Calu3 (cell line): ENCODE measurements at places on chromosomes 16 and 17.

DNA sequence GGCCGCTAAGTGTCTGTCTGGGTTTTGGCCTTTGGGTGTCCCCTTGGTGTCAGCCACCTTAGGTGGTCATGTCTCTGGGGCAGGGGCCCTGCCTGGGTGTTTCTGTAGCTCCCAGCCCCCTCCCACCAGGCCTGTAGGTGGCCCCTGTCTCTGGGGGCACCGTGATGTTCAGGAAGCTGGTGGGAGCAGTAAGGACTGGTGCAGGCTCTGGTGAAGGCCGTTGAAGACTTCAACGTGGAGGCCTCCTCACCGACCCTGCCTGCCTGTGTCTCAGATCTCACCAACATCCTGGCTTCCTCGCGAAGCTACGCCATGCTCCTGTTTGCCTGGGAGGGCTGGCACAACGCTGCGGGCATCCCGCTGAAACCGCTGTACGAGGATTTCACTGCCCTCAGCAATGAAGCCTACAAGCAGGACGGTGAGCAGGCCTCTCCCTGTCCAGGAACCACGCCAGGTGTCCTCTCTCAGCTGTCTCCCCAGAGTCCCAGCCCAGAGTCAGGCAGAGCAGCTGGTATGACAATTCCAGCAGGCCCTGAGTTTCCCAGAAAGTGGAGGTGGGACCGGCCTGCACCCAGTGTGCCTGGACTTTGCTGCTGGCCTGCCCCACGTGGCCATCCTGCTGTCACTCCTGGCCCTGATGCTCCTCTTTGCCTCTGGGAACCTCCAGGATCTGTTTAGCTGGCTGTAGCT is 2.8 kb downstream of the ACE start:
- no peak for DNase-seq

DNA sequence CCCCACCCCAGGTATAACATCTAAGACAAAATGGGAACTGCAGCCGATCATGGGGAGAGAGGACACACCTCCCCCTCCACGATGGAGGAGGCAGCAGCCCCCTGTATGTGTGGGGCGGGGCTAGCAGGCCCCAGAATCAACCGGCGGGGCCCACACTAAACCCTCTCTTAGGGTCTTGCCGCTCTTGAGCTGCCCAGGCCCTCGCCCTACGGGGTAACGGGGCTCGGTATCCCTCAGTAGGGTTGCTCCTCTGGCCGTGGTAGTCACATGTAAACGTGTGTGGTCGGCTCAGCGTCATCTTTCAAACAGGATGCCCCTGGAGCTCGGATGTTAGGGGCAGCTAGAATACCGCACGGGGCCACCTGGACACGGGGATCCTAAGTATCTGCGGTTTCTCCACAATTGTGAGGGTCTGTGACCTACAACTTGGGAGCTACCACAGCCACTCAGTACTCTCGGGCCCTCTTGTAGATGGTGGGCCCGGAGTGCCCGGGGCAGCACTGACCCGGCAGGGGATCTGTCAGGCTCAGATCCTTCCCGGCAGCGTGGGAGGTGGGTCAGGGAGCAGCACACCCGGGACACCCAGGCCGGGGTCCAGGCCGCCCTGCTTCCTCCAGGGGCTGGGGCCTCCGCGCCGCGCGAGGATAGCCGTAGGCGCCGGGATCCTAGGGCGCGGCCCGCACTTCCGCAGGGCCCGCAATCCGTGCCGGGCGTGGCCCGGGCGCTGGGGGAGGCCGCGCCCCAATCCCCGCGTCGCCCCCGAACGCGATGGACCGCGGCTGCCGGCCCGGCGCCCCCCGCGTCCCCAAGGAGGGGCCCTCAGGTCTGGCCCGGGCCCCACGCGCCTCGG is 781 bp downstream of the ARHGDIA start:
- peak; percentile 34 for DNase-seq

DNA sequence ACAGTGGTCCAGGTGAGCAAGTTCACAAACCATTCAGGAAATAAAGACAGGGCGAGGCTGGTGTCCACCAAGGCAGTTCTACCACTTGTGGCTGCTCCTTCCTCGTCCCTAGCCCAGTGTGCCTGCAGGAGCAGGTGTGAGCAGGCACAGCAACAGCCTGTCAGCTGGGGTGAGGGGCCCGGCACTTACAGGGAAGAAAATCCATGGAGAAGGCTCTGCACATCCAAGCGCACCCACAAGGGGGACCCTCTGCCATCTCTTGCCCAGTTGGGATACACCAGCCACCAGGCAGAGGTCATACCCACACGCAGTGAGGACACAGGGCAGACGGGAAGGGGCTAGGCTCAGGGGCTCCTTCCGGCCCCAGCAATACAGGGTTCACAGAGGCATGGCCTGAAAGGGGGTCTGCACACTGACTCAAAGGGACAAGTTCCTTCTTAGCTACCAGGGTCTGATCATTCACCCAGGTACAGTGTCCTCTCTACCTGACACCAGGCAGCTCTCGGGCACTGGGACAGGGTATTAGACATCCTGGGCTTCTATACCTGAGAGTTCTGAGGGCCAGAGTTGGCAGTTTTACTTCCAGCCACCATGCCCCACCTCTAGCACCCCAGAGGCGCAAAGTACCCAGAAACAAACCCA is 27.0 kb downstream of the CDIP1 start:
- DNase-seq: peak; percentile 73

- DNase-seq: no peak
These were observed 244.9 kb downstream of the FTO start for GRCh38 chr16:53948734-53949430.

DNA sequence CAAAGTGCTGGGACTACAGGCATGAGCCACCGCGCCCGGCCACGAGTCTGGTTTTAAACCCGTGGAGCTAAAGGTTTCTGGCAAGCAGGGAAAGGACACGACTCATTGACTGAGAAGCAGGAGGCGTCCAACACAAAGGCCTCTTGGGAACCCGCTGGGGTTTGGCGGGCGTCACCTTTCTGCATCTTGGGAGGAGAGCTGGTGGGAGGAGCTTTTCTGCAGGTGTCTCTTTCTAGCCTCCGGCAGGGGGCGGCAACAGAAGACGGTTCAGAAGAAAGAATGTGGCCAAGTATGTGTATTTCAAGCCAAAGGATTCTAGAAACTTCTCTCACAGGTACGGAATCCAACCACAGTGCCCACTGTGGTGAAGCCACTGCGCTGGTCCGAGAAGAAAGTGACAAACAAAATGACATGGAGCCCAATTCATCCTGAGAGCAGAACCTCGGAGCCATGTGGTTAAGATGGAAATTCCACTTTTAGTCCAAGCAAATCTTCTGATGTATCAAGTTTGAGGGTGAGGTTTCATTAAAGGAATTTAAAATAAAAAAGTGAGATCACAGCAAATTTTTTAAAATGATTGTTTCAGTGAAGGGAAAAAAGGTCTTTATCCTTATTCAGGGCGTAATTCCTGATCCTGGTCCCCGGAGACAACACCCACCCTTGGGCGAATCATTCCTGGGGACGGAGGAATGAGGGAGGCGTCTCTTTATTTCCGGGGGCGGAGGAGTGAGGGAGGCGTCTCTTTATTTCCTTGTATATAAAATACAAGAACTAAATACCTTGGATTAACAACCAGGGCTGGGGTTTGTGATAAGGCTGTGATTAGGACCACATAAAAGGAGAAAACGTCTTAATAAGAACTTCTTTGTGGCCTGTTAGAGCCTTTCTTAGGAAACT is 97.6 kb downstream of the MRM3 start:
- DNase-seq: peak; percentile 68

GRCh38 chr16:73095142-73095820 is 47.4 kb upstream of the ZFHX3 start:
- DNase-seq: peak; percentile 41

- no peak for DNase-seq
These were observed 341.0 kb downstream of the SEC14L1 start for GRCh38 chr17:77481476-77482374.

- peak; percentile 58 for DNase-seq
These were observed 22.7 kb downstream of the BCO1 start for GRCh38 chr16:81261049-81261648.
